ENCODE measurements at places on chromosomes 5 and 9.

- no peak for DNase-seq
These were observed 26.3 kb downstream of the MSX2 start for GRCh38 chr5:174750711-174751110.

GRCh38 chr9:115775659-115776058 is 377.9 kb upstream of the PAPPA start:
- DNase-seq, result no peak

GRCh38 chr5:17185773-17186172 is 31.7 kb upstream of the BASP1 start:
- no peak for DNase-seq

GRCh38 chr9:78871452-78872331 is 574.8 kb downstream of the PSAT1 start:
- no peak for DNase-seq

DNA sequence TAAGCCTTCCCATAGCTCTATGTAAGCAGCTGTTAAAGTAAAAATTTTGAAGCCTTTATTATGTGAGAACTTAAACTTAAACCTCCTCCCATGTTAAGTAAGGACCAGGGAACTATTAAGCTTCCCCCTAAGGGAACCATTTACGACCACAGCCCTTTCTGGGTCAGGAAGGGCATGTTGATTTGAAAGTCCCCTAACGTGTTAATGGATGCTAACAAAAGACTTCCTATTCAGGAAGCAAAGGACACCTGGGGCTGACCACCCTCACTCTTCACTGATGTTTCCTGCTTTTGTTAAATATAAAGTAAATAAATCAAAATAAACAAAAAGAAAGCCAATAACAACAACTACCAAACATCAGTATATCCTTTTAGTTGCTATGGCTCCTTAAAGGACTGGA is 170.6 kb upstream of the RFX3 start:
- DNase-seq, result no peak

DNA sequence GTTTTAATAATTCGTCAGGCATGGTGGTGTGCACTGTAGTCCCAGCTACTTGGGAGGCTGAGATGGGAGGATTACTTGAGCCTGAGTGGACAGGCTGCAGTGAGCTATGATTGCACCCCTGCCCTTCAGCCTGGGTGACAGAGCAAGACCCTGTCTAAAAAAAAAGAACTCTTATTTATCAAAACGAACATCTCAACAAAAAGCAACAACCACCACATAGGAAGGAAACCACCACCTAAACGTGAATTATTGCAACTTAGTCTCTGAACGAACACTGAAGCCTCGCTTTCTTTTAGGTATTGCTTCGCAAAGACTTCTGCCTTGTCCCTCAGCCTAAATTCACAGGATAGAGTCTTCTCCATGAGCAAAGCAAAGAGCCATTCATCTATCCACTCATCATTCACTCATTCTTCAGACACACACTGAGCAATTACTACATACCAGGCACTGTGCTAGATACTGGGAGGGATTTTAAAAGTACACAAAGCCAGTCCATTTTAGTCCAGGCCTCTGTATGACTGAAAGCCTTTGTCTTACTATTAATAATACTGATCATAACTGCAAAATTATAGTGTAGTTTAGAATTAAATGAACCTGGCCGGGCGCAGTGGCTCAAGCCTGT is 57.4 kb downstream of the THBS4 start:
- DNase-seq, result no peak

- DNase-seq, result no peak
These were observed 112.6 kb upstream of the NFIL3 start for GRCh38 chr9:91536211-91536691.

- DNase-seq, result no peak
These were observed 16.0 kb downstream of the NR2F1 start for GRCh38 chr5:93599001-93599379.

DNA sequence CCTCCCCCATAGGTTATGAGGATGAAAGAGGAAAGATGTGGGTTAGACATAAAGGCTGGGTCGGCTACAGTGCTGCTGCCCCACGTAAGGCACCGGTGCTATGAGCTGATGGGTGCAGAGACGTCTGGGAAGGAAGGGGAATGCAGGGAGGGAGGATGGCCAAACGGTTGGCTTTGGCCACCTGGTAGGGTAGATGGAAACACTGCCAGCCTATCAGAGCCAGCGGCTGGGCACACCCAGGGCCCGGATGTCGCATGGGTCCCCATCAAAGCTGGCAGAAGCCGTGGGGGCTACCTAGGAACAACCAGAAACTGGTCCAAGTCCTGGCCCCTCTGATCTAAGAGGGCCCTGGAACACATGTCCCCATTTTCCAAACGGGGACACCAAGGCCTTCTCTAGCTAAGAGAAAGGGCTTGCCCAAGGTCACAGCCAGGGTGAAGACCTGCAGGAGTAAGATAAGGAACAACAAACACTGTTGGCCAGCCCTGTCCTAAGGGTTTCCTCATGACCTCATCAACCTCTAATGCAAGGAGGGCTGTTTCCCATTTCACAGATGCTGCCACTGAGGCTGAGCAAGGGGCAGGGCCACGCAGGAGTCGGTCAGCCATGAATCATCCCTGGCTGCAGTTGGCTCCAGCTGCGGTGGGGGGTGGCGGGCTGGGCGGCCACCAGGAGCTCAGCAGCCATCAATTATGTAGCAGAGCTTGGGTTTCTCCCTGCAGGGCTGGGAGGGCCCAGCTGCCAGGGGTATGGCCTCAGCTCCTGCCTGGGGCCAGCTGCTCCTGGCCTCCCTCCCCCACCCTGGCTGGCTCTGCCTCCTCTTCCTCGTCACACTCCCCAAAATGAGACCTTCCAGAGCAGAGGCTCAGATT is 4.9 kb downstream of the SH3GLB2 start:
- DNase-seq, result peak; percentile 70

DNA sequence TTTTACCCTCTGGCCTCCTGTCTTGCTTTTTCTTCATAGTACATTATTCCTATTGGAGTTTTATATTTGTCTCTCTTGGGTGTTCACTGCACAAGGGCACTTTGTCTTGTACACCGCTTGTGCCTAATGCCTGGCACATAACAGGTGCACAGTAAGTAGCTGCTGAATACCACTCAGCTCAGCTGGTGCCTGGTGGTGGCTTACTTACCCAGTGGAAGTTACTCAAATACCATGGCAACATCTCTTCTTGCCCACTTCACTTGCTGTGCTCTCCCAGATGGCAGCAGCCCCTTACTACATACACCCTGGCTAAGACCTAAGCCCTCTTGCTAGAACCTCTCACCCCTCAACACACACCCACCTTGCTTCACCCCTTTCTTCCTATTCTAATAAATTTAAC is 11.3 kb upstream of the SKP1 start:
- no peak for DNase-seq

DNA sequence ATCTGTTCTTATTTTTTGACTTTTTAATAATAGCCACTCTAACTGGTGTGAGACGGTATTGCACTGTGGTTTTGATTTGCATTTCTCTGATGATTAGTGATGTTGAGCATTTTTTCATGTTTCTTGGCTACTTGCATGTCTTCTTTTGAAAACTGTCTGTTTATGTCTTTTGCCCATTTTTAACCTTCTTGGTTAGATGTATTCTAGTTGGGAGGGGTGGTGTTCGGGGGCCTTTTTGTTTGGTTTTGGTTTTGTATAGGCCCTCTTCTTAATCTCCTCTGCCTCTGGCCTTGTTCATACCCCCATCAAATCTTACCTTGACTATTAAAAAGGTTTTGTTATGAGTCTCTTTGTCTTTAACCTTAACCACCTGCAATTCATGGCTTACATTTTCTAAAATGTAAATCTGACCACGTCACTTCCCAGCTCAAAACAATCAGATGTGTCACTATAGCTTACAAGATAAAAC is 107.8 kb upstream of the NR4A3 start:
- no peak for DNase-seq

DNA sequence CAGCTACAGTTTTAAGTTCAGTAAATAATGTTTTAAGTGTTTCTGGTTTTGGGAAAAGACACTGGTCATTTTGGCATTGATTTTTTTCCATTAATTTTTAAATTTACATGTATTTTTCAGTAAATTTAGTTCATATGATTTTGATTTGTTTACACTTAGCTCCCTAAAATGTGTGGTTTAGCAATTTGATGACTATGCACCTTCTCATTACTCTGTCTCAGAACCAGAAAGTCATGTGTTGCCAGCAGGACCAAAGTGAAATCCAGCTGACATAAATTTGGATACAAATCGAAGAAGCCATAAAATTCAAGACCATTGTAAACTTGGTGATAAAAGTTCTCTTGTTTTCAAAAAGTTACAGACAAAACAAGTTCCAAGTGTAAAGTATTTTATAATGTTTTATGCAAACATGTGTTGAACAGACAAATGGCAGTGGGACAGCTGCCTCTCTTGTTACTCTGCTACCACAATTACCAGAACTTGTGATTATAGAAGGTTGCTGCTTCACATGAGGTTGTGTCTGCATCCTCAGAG is 354.8 kb downstream of the NR2F1-AS1 start:
- no peak for DNase-seq

DNA sequence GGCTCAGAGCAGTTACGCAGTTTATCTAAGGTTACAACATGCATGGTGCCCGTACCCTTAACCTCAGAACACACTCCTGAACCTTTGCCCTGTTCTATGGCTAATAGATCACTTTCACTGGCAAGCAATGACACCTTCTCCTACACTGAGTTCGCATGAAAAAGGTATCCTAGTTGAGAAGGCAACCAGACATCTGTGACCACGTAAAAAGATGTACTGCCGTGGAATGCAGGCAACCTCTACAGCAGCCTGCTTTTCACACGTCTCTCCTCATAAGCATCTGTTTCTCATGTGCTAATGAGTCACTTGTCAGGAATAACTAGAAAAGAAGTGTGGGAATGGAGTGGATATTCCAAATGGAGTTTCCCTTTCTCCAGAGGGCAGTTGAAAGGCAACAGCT is 71.4 kb downstream of the FBXO38 start:
- DNase-seq, result no peak

DNA sequence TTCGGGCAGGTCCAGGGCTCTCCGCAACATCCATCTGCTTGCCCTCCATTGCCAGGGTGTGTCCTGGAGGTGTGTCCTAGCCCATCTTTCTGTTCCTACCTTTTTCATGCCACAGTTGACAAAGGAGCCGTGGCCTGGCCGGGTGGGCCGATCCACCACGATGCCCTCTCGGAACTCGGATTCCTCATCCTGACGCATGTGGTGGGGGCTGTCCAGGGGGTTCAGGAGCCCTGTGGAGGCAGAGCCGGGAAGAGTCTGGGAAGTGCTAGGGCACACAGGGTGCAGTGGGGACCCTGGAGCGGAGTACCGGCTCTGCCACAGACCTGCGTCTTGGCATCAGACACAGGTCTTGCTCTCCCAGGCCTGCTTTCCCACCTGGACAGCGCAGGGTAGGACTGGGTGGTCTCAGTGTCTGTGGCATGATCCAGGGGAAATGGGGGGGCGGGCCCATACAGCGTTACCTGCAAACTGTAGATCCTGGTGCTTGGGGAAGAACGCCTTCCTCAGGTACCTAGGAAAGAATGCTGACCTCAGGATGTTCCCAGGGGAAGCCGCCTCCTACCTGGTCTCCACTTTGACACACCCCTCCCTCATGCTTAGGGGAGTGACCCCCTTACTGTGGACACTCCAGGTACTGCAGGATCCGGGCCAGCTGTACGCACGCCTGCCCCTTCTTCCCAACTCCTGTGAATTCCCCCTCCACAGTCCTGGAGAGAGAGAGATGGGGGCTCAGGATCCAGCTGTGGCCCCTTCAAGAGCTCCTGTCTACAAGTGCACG is 3.5 kb downstream of the SPOUT1 start:
- DNase-seq, result no peak

DNA sequence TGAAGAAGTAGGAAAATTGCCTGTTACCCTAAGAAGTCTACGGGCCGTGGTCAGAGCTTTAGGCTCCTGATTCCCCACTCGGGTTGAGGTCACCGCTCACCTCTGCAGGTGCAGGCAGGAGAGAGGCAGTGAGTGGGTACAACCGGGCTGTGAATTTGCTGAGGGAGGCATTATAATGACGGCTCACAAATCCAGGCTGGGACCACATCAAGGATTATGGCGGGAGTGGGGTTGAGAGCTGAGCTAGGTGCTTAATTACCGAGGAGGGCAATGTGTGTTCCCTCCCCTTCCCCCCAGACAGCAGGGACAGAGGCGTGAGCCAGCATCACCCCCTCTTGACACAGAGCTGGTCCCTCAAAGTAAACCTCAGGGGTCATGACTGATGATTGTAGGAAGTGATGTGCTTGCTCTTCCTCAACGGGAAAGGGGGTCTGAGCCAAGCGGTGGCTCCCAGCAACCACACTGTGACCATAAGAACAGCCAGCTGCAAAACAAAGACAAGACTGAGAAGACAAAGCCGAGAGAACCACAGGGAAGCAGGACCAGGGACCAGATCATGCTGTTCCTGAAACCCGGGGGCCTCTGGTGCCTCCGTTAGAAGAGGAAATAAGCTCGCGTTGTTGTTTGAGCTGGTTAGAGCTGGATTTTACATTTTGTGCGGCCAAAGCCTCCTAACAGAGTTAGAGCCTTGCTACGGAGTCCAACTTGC is 77.7 kb downstream of the OLFM1 start:
- DNase-seq, result no peak

GRCh38 chr9:74711341-74711740 is 176.4 kb downstream of the TRPM6 start:
- DNase-seq, result no peak

GRCh38 chr9:134930398-134930797 is 12.7 kb upstream of the FCN1 start:
- DNase-seq, result no peak

DNA sequence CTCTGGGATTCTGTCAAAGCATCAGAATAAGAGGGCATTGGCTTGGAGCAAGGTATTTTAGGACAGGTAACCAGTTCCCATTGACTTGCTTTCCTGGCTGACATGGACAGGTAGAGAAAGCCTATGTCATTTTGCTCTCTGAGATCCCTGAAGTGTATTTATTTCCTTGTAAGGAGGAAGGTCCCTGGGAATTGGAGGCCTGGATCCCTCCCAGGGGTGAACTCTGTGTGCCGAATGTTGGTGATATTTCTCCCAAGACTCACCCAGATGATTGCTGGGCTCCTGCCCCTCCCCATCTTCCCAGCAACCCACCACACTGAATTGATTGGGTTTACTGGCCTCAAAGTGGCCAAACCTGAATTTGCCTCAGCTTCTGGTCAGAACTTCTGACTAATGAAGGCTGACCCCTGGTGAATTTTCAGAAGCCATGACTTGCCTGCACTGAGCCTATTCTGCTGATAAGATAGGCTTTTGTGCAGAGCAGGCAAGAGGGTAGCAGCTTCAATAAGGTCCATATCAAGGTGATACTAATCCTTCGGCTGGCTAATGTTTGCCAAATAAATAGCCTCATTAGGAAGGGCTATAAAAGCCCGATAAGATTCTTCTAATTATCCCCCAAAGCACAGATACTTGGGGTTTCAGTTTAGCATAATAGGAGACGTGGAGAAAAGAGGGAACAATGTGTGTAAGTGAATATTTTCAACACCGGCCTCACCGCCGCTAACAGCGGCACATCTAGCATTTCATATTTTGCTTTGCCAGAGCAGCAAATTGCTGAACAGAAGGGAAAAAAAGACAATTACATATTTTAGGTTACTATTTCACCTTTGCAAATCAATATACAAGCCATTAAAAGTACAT is 152.9 kb upstream of the PITX1 start:
- no peak for DNase-seq

DNA sequence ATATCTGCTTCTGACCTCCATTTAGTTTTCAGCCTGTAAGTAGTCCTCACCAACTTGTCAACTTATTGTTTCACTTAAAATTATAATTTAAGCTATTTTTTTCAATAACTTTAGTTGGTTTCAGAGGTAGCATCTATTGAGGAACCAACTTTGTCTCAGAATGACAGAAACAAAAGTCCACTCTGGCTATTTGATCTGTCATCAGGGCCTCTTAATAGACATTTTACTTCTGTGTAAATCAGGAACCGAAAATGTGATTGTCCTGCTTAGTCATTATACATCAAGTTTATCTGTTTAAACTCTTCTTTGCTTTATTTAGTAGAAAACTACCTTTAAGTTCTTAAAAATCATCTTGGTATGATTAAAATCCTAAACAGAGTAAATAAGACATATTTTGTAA is 820.8 kb upstream of the EDIL3 start:
- DNase-seq, result no peak
